ENCODE measurements at places on chromosomes 12 and 14.

DNA sequence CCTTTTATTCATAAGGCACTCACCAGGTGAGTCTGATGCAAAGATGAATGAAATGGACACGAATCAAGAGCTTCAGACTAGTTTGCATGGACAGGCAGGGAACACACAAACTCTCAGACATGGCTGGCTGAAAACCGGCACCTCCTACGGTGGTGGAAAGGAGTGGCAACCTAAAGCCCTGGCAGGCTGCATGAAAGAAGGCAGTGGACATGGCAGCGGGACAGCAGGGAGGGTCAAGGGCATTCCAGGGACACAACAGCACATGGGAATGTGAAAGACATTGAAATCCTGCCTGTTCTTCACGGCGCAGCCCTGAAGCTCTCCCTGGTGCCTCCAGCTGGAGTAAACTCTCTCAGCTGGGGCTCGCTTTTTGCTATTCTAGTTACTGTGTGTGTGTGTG lies 16.6 kb upstream of the LRTM2 start:
- DNase-seq: no peak

- no peak for DNase-seq
Measured at GRCh38 chr14:67537736-67538135, 4.6 kb downstream of the PLEKHH1 start.

GRCh38 chr12:94207849-94208621 lies 59.7 kb downstream of the PLXNC1 start:
- no peak for DNase-seq

GRCh38 chr14:36520601-36521525 lies 831 bp upstream of the NKX2-1 start:
- no peak for DNase-seq

DNA sequence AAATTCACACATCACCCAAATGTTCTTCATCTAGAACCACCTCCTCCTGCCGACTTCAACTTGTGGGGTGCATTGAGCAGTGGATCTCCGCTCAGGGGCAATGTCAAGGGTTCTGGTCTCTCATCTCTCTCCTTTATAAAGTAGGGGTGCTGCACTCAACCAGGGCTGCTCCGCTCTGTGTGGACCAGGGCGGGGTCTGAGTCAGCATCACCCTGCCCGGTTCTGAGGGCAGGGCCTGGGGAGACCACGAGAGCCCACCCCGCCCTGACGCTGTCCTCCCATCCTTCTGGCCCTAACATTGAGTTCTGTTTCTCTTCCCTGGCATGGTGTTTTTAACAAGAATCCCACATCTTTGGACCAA lies 311.6 kb upstream of the DIO3 start:
- no peak for DNase-seq

DNA sequence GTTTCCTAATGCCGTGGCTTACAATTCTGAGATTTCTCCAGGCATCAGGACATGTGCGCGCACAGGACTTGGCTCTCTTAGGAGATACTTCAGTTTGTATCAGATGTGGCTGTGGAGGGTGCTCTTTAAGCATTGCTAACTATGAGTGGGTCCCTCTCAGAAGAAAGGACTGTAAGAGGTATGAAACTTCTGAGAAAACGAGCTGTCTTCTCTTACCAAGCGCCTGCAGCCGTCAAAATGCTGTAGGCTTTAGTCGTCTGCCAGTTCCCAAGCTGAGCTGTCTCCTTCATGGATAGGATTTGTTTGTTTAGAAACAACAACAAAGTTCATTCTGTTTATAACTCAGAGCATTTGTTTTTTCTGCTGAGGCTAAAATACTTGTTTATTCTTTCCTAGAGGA lies 16.1 kb upstream of the MANSC4 start:
- no peak for DNase-seq

DNA sequence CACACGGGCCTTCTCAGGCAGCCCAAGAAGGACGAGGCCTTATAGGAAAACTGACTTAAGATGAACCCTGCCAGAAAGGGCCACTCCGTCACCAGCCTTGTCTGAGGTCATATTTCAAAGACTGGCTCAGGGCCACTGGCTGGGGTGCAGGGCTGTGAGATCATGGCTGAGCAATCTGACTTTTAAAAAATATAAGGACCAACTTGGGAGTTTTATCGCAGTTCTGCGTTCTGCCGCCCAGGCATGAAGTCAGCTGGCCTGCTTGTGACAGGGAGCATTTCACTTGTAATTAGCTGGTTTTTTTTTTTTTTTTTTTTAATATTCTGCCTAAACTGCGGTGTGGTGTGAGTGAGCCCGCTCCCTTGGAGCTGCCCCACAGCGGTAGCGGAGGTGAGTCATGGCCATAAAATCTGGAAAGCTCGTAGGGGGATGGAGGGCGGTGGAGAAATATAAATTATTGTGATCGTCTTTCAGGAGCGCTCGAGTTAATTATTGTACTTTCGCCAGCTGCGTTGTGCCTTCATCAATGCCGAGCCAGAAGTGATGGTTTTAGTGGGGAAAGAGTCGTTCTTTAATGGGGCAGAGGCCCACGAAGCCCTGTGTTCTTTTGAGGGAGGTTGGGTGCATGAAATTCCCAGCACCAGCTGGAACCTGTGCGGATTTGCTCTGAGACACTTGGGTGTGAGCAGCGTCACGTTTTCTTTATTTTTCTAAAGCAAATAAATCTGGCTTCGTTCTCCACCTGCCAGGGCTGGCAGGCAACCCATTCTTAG lies 231.9 kb downstream of the C12orf75 start:
- DNase-seq: no peak

GRCh38 chr12:46209170-46209569 lies 59.7 kb downstream of the SLC38A1 start:
- DNase-seq: no peak

DNA sequence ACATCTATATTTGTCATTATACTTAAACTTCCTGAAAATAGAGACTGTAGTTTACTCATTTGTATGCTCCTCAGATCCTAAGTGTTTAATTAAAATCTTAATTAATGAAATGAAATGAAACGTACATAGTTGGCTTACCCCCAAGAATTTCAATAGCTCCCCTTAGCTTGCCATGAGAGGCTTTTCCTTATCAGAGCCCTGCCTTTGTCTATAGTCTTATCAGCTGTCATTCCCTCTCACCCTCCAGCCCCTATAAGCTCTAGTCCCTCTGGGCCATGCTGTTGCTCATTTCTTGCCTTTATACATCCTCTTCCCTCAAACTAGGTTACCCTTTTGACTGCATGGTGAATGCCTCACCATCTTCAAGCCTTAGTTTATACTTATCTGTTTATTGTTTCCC lies 1.1 kb upstream of the RTRAF start:
- no peak for DNase-seq

DNA sequence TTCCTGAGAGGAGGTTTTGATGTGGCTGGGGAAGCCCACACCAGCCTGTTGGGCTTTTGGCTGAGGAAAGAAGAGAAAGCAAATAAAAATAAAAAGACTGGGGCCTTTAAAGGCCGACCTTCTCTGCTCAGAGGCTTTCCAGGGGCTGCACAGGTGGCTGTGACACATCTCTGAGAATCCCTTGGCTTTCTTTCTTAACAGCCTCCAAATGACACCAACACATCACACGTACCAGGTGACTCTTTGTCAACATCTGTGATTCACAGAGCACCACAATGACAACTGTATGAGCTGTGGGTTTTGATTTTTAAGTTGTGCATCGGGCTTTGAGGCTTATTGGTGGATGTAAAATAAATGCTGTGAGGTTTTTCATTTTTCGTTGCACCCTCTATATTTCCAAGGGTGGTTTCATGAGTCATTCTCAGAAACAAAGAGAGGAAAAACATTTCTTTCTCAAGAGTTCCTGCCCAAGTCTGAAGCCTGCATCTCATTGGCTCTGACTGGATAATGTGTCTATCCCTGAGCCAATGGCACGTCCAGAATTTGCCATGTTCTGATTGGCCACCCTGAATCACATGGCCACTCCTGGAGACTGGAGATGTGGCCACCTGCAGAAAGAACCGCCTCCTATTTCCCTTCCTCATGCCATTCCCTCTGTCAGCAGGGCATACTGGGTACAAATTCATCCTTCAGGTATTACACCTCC lies 349.0 kb downstream of the GLT1D1 start:
- DNase-seq: no peak

- DNase-seq: no peak
Measured at GRCh38 chr14:68473794-68474193, 319.1 kb downstream of the ZFP36L1 start.

GRCh38 chr14:42804141-42804540 lies 1197.5 kb downstream of the LRFN5 start:
- no peak for DNase-seq

- DNase-seq: no peak
Measured at GRCh38 chr12:66013224-66013623, 117.3 kb downstream of the LLPH start.

GRCh38 chr14:38122241-38122640 lies 85.5 kb upstream of the SSTR1 start:
- DNase-seq: no peak

DNA sequence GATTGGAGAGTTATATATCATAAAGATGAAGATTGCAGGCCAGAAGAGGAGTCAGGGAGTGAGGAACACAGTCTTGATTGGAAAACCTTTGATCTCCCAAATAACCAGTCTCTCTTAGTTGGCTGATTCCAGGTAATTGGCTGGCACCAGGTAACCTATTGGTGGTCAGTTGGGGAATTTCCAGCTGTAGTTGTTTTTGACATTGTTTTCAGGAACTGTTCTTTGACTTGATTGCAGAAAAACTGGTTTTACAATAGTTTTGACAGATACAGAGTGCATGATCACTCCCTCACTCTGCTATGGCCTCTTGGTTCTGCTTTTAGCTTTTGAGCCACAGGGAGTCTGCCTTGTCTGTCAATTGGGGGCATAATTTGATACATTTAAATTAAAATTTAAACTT lies 71.6 kb downstream of the ZNF641 start:
- DNase-seq: no peak

DNA sequence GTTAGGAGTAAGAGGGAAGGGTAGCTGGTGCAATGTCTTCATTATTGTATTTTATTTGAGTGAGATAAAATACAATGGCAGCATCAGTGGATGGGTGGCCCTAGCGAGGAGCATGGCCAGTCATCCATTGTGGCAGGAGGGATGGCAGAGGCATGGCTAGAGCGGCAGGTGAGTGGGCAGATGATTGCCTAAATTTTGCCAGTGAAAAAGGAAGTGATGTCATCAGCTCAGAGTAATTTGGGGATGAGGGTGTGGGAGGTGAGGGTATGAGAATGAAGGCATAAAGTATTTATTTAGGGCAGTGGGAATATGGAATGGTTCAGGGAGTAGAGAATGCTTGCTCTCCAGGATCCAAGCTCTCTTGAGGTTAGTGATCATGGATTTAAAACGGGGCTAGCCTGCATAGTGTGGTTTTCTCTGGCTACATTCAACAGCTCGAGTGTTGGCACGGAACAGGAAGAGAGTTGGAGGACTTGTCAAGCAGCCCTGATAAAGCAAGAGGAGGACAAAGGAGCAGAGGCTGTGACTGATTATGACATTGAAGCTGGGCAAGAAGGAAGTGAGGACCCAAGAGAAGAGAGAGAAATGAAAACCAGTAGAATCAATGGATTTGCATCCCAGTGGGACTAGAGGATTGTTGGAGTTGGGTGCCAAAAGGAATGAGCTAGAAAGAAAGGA lies 18.7 kb upstream of the SERPINA6 start:
- DNase-seq: no peak

GRCh38 chr12:53173085-53173715 lies 7.3 kb upstream of the ZNF740 start:
- DNase-seq: no peak

- DNase-seq: no peak
Measured at GRCh38 chr12:122830517-122831214, 4.6 kb upstream of the HIP1R start.

DNA sequence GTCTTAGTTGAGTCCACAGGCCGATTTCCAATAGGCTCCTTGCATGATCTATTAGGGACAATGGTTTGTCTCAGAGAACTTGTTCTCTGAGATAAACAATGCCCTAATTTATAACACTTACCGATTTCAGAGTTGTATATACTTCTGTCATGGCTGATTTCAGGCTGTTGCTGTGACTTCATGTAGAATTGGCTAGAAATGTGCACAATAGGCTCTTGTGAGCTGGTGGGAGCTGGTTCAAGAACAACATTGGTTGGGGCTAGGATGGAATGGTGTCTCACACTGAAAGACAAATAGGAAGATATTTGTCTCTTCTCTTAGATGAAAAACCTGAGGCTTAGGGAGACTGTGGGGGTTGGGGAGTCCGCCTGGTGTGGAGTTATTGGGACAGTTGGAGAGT lies 6.7 kb upstream of the KRT86 start:
- no peak for DNase-seq

DNA sequence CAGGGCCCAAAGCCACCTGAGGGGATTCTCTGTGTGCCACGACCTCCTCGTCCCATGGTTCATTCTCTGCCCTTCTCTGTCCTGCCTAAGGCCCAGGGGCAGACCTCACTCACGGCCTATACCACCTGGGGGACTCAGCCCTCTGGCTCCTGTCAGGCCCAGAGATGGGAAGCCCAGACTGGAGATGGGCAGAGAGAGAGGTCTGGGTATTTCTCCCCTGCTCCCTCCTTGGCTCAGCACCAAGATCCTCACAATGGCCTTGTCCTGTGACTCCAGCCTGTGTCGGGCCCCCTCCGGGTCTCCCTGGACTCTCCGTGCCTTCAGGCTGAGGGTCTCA lies 46.9 kb upstream of the BCL11B start:
- DNase-seq: no peak

GRCh38 chr12:42639556-42639955 lies 50.0 kb upstream of the PRICKLE1 start:
- DNase-seq: no peak

DNA sequence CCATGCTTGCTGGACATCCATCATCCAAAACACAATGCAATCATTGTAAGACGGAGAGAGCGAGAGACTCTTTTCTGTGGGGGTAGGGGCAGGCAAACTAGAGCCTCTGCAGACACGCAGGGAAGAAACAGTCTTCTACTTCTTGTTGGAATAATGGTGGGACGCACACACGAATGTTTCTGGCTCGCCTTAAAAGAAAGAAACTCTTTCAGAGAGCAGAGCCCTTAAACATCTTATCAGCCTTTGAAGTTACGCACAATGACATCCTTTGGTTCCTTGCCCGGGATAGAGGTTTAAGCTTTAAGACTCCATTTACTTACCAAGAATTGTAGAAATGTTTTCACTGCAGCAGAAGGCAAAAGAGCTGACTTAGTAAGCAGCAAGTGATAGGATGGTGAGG lies 133.8 kb upstream of the FOXN3 start:
- no peak for DNase-seq

GRCh38 chr12:118332511-118332910 lies 40.2 kb downstream of the TAOK3 start:
- no peak for DNase-seq

DNA sequence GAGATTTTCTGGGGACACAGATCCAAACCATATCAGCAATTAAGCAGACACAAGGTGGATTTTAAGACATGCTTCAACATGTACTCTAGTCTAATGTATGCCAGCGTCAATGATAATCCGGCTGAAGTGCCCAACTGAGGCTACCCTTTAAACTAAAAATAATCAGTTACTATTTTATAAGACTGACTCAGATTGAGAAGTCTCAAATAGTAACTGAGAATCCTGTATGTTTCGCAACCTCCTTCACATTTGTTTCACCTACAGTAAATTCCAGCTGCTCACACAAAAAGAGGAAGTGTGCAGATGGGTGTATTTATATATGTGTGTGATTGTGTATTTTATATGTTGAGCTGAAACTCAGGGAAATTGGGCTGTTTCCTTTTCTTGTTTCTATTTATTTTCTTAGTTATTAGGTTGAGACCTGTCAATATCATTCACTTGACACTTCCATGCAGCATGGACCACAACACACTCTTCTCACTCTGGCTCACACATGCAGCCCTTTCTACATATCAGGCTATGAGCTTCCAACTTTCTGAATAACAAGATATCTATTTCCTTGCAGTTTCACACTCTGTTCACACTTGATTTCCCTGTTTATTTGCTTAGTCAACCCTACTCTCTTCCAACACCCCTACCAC lies 1224.9 kb upstream of the TMEM132C start:
- DNase-seq: no peak

- DNase-seq: no peak
Measured at GRCh38 chr12:26077915-26078702, 46.7 kb downstream of the BHLHE41 start.
